ENCODE measurements at places on chromosomes 2 and 18.

DNA sequence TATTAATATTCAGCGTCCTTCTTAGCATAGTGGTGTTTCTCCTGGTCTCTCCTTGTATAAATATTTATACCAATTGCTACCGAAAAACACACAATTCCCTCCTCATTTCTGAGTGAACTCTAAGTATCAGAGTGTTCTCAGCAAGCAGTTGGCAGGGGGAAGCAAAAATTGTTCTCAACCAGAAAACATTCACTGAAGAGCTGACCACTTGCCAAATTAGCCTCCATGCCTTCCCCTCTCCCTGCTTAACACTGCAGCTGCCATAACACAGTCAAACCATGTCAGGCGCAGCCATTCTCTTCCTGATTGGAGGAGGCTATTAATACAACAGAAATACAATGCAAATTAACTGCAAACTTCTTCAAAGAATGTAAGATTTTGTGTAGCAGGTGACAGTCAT, 105.0 kb downstream of the COL6A3 start:
- DNase-seq: no peak

DNA sequence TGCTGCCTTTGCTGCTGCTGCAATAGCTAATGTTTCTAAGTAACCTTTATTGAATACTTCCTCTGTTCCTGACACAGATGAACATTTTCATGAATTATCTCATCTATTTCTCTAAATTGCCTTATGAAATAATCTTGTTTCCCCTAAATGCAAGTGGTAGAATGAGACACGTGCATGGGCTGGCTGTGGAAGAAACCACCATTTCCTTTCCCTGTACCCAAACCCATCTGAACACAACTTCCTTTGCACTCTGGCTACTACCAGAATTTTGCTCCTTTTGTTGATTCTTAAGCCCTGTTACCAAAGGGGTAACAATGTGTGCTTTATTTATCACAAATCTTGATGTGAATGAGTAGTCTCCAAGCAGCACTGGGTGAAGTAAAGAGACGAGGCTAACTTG, 29.2 kb downstream of the AKAIN1 start:
- DNase-seq: no peak

- DNase-seq: no peak
Observed at GRCh38 chr2:95384854-95385569, 17.5 kb upstream of the FAHD2A start.

DNA sequence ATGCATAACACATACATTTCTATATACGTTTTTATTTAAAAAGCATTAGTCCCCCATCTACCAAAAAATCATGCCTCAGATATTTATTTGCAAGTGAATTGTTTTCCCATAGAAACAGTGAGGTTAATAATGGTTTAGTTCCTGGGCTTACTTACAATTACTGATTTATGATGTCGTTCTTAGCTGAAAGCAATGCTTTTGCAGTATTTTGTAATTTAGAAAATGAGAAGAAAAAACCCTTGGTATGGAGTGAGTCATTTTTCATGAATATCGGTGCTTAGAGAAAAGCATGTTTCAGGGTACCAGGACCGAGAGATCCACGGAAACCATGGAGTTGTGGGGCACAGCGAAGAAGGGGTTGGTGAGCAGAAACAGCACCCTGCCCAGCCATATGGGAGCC, 12.0 kb upstream of the CDK15 start:
- no peak for DNase-seq

- no peak for DNase-seq
Observed at GRCh38 chr2:31060397-31060796, 77.8 kb downstream of the GALNT14 start.

GRCh38 chr2:234905547-234906265, 46.1 kb upstream of the SH3BP4 start:
- DNase-seq: peak; percentile 18

- no peak for DNase-seq
Observed at GRCh38 chr2:26850505-26850904, 2.6 kb downstream of the DPYSL5 start.

GRCh38 chr2:144137705-144138428, 382.1 kb downstream of the ZEB2 start:
- peak; percentile 86 for DNase-seq

Measured in fibroblast of skin of back (primary cell).